Peyer's patch (tissue), 4 donors: ENCODE measurements at places on chromosomes 7 and 10. TPM values are rescaled to one million over a fixed set of nuclear protein-coding genes. Genes with fewer than 3 reads are reported as not detected.

DNA sequence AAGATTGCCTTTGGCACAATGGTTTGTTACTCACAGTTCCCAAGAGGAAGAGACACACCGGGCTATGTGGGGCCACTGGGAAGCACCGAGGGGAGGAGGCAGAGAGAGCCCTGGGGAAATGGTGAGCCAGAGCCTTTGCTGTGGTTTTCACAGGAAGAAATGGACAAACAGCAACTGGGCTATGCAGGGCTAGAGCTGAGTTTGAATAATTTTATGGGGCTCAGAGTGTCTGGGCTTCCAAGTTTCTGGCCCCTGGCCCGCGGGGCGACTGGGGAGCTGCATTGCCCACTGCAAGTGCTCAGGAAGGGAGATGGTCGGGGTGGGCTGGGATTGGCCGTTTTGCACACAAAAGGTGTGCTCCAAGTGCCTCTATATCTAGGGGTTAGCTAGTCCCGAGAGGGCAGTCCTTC is 92.6 kb downstream of the CHST15 start:
- DNase-seq: no peak

DNA sequence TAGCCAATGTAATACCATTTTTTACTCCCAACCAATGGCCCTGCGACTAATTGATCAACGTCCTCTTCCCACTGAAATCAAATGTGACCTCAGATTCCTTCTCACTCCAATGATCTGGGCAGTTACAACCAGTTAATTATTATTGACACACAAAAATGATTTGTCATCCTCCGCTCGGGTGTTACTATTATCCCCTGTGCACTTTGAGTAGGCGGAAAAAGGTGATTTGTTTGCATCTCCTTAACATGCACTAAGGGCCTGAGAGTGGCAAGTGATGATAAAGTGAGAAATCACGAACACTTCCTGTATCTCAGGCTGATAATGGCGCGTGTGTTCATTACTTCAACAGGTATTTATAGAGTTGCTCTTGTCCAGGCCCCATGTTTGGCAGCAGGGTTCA is 40.9 kb upstream of the PNLIP start:
- no peak for DNase-seq

Gene NCF1
- 46.2 TPM for total RNA-seq

DNA sequence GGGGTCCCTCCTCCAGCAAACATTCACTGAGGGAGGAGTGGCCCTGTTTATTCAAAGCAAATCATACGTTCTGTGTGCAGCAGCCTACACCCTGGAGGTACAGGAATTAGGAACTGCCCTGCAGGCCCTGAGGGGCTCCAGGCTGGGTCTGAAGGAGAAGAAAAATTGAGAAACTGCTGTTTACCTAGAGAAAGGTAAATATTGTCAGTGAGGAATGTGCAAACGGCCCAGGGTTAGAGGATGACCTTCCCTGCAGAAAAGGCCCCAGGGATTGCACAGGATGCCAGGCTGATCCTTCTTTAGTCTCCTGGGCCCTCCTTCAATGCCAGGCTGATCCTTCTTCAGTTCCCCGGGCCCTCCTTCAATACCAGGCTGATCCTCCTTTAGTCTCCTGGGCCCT is 5.7 kb downstream of the CALML5 start:
- no peak for DNase-seq

- DNase-seq: no peak
Observed at GRCh38 chr10:27601946-27602538, 97.9 kb downstream of the RAB18 start.

DNA sequence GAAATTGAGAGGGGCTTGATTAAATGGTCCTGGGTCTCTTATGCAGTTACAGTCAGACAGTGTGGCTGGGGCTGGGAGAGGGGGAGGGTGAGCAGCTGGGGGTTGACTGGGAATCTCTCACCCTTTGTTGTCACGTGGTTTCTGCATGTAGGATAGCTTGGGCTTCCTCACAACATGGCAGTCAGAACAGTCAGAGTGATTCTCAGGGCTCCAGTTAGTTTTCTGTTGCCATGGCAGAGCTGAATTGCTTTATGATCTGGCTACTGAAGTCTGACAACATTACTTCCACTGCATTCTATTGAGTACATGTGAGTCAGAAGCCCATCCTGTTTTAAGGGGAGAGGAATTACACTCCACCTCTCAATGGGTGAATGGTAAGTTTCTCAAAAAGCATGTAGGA is 102.7 kb downstream of the WDR11 start:
- no peak for DNase-seq

DNA sequence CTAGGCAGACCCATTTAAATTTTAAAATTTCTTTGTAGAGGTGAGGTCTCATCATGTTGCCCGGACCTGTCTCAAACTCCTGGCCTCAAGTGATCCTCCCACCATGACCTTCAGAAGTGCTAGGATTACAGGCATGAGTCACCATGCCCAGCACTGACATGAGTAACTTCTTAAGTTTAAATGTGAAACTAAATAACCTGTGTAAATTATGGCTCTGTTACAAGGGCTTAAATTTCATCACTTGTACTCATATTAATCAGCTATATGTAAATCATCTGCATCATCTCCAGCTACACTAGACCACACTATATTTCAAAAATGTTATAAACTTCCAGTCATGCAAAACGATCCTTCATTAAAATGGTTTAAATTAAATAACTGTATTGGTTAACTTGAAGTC is 56.1 kb downstream of the ATAD1 start:
- DNase-seq: no peak

Gene AKR1C1
- total RNA-seq: 12.1 TPM

Gene HOXA6
- 45.0 TPM for total RNA-seq

Gene APBB1IP
- 3.4 TPM for total RNA-seq
